ENCODE measurements at places on chromosomes 1 and 21. TPM values are rescaled to one million over a fixed set of nuclear protein-coding genes. Genes with fewer than 3 reads are reported as not detected.

Gene ARMH1
- total RNA-seq, result not detected

Gene HAO2
- total RNA-seq, result 0.73 TPM

Gene TRIM17
- total RNA-seq, result not detected

Gene WNT9A
- 1.7 TPM for total RNA-seq

DNA sequence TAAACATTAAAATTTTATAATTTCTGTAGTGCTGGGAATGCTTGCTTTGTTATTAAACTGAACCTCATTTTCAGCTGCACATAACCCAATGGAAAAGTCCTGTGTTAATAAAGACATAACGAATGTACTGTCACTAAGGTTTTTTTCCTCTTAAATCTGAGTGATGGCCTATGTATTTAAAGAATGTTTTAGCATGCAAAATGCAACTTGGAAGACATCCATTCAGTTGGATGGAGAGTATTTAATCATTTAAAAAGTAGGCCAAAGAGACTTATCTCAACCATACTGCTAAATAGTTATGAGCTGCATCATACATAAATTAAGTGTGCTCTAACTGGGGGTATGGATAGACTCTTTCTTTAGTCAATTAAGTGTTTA lies 48.5 kb downstream of the RWDD3 start:
- no peak for DNase-seq

- peak; percentile 60 for DNase-seq
These were observed 92.8 kb upstream of the CACNA1E start for GRCh38 chr1:181390410-181391077.

GRCh38 chr21:42026082-42026435 lies 15.9 kb upstream of the ZBTB21 start:
- DNase-seq, result no peak

GRCh38 chr21:42467140-42467983 lies 28.7 kb downstream of the RSPH1 start:
- DNase-seq, result peak; percentile 57

DNA sequence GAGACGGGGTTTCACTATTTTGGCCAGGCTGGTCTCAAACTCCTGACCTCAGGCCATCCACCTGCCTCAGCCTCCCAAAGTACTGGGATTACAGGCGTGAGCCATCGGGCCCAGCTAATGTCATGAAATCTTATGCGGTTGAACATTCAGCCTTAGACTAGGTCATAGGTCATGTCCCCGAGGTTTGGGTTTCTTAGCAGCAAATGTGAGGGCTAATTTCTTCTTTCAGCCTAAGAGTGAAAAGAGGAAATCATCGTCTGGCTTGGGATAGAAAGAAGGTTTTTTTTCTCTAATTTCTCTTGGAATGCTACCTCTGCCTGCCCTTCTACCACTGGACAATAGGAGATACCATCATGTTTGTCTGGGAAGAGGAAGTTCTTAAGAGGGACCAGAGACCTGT lies 18.0 kb upstream of the PIK3CD start:
- no peak for DNase-seq

GRCh38 chr1:12454406-12455391 lies 163.3 kb downstream of the DHRS3 start:
- DNase-seq, result no peak

DNA sequence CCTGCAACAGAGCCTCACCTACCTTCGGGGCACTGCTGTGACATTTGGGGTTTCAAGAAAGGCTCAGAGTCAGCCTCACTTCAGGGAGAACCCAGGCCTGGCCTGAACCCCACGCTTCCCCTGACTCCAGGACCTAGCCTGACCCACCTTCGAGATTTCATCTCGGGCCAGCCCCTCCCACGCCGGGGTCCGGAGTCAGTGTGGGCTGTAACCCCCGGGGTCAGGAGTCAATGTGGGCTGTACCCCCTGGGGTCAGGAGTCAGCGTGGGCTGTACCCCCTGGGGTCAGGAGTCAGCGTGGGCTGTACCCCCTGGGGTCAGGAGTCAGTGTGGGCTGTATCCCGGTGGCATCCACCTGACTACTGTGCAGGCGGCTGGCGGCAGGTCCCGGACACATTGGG lies 183.0 kb upstream of the RAB4A start:
- no peak for DNase-seq

DNA sequence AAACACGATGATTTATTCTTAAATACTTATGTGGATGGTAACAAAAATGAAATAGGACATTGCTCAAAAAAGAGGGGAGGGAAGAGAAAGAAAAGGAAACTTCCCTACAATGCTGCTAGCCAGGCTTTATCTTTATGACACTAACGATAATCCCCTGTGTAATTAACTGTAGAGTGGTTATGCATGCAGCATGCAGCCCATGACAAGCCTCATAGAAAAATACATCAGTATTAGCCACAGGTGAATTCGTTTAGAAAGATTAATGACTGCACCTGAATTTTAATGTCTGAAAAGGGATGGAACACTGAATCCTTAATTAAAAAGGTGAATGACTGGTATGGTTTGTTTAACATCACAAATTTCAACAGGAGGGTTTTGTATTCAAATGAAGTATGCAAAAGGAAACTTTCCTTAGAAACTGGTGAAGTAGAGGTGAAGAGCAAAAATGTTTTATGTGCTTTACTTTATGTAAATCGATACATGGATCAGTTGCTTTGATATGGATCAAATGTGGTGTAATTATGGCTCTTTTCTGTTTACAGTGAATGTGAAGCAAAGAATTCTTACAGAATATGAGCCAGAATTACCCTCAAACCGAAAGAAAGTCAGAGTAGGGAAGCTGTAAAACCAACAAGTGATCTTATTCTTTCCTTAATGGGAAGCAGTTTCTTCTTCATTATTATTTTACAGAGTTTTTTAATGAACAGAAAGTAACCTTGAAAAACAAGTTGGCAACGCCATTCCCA lies 569.6 kb upstream of the ADGRL2 start:
- DNase-seq, result no peak

DNA sequence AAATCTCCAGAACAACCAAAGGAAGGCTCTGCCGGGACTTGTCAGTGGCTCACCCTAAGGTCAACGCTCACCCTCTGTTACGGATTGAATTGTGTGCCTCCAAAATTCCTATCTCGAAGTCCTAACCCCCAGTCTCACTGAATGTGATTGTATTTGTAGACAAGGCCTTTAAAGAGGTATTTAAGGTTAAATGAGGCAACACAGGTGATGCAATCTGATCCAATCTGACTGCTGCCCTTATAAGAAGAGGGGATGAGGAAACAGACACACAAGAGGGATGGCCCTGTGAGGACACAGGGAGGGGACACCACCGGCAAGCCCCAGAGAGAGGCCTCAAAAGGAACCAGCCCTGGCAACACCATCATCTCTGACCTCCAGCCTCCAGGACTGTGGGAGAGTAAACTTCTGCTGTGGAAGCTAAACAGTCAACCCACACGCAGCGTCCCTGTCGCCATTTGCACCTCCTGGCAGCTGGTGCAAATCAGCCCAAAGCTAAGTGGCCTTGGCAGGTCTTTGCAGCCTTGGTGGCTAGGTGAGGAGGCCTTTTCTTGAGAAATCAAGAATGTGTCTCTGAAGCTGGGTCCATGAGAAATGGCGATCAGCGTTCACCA lies 24.2 kb downstream of the UBASH3A start:
- DNase-seq, result no peak

DNA sequence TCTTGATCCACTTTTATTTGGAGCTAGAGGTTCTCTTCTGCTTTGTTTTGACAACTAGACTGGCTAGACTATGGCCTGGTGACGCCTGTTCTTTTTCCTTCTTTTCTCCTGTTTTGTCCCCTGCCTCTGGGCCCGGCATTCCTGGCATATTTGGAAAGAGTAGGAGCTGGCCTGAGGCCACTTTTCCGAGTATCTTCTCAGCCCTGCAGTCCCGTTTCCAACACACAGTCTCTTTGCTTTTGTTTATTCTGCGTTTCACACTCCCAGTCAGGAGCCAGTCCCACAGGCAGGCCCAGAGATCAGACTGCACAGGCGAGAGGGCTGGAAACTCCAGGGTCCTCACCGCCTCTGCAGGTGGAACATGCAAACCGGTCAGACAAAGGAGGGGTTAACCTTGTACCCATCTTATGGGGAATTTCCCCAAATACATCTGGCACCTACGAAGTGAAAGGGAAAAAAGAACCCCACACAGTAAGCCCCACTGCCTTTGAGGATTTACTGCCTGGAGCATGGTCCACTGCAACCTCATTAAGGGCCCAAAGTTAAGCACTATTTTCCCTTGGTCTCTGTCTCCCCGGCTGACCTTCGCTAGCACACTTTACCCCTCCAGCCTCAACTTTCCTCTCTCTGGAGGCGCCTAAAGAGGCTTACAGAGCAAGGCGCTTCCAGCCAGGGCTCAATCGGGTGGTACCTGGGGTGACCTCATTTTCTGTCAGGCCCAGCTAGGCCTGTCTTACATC lies 141.1 kb downstream of the TOMM20 start:
- peak; percentile 79 for DNase-seq

DNA sequence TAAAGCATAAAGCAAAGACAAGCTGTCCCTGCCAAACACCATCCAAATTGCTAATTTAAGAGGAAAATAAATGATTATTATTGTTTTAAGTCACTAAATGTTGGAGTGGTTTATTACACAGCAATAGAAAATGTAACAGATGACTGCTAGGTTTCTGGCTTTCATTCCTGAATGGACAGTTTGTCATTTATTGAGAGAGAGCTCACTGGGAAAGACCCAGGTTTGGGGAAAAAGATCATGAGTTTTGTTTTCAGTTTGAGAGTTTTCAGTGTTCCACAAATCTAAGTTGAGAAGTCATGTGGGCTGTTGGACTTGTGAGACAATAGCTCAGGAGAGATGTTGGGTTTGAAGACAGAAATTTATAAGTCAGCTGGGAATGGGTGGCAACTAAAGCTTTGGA lies 5.4 kb downstream of the GPA33 start:
- DNase-seq, result no peak

DNA sequence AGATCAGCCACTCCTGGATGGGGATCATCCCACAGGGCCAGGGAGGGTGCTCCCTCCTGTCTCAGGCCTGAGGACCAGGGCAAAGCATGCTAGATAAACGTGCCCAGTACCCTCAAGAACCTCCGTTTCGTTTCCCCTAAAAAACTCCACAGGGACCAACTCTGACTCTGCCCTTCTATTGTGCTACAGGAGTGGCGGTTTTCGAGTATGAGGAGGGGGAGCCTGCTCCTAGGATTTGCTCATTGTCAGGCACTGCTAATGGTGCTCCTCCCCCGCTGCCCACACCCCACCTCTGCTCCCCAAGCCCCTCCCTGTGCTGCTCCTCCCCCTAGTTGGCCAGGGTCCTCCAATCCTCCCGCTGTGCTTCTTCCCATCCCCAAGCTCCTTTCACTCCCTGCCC lies 32.0 kb downstream of the PGBD5 start:
- no peak for DNase-seq

DNA sequence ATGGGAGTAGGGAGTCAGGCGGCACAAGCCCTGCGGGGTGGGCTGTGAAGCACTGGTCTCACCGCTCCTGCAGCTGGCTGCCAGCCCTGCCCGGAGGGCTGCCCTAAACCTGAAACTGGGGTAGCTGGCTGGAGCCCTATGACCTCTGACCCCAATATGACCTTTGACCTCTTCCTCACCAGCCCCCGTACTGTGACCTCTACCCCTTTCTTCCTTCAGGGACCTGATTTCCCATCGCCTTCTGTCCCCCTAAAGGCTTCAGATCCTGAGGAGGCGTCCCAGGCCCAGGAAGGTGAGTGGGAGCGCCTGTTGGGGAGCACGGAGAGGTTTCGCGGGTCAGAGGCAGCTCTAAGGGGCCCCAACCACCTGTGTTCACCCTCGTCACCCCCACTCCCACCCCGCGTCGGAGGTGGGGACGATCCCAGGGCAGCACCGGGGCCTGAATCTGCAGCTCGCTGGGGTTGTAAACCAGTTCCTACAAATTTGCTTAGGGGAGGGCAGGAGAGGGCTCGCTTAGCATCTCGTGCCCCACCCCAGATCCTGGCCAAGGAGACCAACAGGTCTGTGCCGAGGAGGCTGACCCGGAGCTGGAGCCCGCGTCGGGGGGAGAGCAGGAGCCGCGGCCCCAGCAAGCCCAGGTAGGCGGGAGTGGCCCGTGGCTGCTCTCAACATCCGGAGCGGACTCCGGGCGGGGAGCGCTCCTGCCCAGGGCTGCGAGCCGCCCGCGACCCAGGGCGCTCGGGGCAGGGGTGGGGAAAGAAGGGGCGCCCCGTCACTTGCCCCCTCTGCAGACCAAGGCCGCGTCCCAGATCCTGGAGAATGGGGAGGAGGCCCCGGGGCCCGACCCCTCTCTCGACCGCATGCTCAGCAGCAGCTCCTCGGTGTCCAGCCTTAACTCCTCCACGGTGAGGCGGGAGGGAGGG lies 7.3 kb downstream of the SYTL1 start:
- DNase-seq, result peak; percentile 92

DNA sequence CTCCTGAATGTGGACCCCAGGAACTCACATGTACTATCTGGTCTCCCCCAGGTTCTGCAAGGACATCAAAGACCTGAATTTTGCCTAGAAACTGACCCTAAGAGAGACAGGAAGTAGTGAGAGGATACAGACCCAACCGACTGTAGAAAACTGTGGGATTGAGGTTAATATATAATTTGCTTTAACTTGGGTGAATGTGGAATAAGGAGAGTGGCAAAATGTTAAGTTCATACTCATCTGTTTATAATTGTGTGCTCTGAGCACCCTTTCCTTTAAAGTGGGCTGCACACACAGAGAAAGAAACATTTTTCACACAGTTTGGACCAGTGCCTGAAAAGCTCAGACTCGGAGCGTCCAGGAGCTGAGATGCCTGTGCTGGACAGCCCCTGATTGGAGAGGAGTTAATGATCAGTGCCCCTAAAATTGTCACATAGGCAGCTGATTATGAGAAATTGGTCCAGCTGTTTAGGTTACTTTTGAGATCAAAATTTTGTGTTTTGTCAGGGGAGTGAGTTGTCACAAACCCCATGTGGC lies 37.2 kb downstream of the ROR1 start:
- no peak for DNase-seq

DNA sequence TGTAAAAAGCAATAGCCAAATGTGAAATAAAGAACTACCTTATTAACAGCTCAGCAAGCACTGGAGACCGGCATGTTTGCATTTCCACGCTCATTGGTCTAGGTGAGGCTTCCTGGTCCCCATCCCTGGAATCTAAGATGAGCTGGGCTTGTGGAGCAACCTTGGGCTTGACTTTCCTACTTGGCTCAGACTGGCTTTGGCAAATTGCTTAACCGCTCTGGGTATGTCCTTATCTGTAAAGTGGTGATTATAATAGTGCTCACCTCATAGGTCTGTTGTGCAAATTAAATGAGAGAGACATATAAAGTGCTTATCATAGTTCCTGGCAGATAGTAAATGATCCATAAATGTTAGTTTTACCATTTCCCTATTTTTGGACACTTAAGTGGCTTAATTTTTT lies 49.4 kb upstream of the CACNA1E start:
- DNase-seq, result no peak

GRCh38 chr1:65994223-65994622 lies 201.5 kb downstream of the PDE4B start:
- DNase-seq, result no peak

GRCh38 chr1:222610728-222611127 lies 7.2 kb upstream of the MIA3 start:
- no peak for DNase-seq

GRCh38 chr1:36397083-36397377 lies 678 bp downstream of the LSM10 start:
- DNase-seq, result no peak

All from stomach (tissue), 19 donors.